Thyroid gland (tissue), 4 donors: ENCODE measurements at places on chromosomes 5 and 9. TPM values are rescaled to one million over a fixed set of nuclear protein-coding genes. Genes with fewer than 3 reads are reported as not detected.
A peak's percentile ranks its signal among the peaks of the same experiment; 100 is the strongest.

Gene GFRA3
- not detected for total RNA-seq

Gene GABRA1
- not detected for total RNA-seq

DNA sequence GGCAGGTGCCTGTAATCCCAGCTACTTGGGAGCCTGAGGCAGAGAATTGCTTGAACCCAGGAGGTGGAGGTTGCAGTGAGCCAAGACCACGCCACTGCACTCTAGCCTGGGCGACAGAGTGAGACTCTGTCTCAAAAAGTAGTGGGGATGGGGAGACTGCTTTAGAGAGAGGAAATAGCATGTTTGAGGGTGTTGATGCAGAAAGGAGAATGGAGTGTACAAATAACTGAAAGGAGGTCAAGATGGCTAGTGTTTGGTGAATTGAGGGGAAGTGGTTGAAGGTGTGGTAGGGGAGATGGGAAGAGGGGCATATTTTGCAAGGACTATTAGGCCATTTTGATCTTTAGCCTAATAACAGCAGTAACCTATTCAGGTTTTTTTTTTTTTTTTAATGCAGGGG is 18.2 kb downstream of the TENT2 start:
- DNase-seq: no peak

DNA sequence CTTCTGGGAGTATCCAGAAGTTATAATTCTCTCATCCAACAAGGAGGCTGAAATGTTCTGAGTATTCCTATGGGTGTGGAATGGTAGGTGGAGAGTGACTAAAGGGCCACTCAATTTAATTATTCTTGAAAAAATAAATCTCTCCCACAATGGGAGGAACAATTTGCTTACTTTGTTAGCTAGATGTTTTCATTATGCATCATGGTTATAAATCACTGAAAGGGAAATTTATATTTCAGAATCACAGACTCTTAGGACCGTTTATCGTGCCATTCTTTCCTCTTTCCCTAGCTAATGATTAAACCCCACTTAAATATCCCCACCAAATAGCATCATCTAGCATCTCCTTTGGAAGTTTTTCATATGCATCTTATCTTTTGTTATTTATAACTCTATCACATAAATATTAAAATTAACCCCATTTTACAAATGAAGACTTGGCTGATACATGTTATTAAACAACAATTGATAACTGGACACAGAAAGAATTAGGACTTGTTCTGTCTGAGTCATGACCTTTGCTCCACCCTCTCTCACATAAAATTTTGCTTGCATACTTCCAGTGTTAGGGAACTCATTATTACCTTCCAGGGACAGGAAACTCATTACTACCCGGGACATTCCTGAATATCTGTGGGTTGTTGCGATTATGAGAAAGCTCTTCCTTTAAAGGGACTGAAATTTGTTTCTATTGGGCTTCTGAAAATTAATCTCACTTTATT is 94.9 kb upstream of the NMUR2 start:
- DNase-seq: no peak

Gene SPINK6
- not detected for total RNA-seq

Gene PDZD2
- 3.4 TPM for total RNA-seq

DNA sequence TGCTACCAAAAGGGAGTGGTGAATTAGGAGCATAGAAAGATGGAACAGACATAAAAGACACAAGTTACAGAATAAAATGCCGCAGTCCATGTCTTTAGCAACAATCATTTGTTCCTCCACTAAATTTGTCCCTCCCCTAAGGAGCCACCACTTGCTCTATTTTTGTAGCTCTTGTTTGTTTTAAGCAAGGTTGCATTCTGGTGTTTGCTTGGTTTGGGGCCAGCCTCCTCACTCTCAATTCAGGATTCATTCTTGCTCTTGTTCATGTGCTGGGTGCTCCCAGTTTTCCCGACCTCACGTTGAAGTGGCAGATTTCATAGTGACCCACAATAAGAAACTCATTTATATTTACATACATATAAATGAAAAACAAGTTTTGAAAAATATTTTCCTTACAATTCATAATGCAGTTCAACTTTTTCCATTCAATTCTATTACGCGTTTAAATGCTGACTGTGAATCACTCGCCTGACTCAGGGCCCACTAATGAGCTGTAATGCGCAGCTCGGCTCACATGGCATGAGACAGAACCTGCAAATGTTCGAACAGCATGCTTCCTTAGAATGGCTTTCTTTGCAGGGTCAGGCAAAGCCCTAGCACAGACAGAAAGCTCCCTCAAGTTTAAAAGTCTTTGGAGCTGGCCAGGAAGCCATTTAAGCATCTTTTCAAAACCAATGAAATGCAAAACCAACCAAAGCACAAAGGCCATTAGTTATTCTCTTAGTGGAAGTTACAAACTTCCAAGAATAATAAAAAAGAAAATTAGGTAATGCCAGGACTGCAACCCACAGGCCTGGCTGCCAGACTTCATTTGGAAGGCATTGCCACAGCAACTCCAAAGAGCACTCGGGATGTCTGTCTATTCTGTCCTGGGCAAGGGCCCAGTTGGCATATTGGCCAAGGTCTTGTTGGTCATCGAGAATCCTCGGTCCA is 41.7 kb downstream of the RETREG1 start:
- peak; percentile 96 for DNase-seq

Gene DBH
- 0.11 TPM for total RNA-seq

- no peak for DNase-seq
These were observed 279.2 kb upstream of the NREP start for GRCh38 chr5:112036206-112036605.

GRCh38 chr5:138875552-138875875 is 379 bp upstream of the LRRTM2 start:
- no peak for DNase-seq

DNA sequence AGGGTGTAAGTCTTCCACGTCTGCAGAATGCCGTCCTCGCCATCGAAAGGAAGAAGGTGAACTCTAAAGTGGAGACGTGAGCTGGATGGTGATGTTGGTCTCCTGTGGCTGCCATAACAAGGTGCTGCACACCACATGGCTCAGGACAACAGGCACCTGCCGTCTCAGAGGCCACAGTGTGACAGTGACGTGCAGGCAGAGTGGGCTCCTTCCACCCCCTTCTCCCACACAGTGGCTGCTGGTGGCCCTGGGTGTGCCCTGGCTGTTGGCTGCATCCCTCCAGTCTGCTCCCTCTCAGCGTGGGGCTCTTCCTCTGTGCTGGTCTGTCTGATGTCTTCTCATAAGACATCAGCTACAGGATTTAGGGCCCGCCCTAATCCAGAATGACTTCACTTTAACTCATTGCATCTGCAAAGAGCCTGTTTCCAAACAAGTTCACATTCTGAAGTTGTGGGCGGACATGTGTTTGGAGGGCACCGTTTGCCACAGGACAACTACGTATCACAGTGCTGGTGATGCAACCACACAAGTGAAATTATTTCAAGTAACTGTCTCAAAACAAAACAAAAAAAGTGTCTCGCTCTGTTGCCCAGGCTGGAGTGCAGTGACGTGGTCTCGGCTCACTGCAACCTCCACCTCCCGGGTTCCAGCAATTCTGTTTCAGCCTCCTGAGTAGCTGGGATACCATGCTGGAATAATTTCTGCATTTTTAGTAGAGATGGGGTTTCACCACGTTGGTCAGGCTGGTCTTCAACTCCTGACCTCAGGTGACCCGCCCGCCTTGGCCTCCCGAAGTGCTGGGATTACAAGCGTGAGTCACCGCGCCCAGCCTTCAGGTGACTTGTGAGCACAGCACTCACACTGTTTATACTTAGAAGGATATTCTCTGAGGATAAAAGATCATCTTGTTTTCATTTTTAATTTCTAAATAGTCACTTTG is 31.2 kb upstream of the CLPTM1L start:
- DNase-seq: peak; percentile 28

- no peak for DNase-seq
These were observed 122.7 kb upstream of the LPAR1 start for GRCh38 chr9:111161015-111161415.

Gene TRMT10B
- total RNA-seq: 7.4 TPM

Gene MEIKIN
- total RNA-seq: not detected

- no peak for DNase-seq
These were observed 51.5 kb downstream of the SHOC1 start for GRCh38 chr9:111743275-111743674.

- DNase-seq: no peak
These were observed 41.3 kb downstream of the HABP4 start for GRCh38 chr9:96491079-96491879.

DNA sequence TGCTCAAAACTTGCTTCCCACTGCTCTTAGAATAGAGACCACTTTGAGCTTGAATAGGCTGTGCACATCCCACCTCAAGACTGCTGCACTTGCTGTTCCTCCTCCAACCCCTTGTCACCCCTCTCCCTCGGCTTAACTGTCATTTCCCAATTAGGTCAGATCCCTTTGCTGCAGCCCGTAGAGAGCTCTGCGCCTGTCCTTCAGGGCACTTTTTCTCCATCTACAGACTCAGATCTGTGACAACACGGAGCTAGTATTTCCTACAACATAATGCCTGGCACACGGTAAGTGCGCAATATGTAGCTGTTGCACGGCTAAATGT is 485 bp upstream of the HABP4 start:
- DNase-seq: no peak

Gene SMIM23
- not detected for total RNA-seq

- DNase-seq: no peak
These were observed 31.5 kb upstream of the SGCD start for GRCh38 chr5:156295431-156295830.

- no peak for DNase-seq
These were observed 231.5 kb downstream of the FANCC start for GRCh38 chr9:95085861-95086563.

DNA sequence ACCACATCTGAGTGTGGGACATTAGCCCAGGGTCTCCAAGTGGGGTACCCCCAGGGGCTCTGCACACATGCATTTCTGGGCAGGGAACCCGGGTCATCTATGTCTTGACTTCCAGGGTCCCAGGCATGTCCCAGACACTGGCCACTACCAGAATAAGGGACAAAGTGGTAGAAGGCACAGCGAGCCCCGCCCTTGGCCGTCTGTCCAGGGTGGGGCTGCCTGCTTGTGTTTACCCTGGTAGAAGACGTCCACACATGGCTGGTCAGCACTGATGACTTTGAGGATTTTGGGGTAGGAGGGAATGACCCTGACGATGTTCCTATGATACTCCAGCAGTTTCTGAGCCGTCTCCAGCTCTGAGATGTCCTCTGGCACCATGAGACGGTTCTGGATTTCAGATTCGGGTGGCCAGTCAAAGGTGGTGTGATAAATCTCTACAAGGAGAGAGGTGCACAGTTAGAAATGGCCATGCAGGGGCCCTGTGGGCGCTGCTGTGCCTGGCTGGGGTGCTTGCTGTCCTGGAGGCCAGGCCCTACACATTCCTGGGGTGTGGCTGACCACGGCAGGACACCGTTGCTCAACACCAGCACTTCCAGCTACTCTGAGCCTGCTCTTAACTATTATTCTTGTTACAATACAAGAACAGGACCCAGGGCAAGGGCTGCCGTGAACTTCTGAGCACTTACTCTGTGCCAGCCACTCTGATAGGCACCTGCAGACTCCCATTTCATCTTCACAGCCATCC is 51.3 kb downstream of the AK8 start:
- peak; percentile 66 for DNase-seq

- DNase-seq: peak; percentile 12
These were observed 73.9 kb downstream of the RORB start for GRCh38 chr9:74570879-74571512.

DNA sequence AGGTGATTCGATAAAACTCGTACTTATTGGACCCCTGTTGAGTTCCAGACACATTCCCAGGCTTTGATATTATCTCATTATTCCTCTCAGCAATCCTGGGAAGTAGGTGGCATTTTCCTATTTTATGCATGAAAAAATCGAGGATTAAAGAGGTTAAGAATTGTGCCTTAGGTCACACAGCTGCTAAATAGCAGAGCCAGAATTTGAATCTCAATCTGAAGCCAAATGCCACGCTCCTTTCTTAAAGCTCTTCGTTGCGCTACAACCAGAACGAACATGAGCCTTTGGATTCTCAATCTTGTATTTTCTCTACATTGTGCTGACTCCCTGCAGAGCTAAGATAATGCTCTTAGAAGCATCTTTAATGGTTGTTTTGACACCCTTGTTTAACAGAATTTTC is 527.8 kb upstream of the TLE4 start:
- no peak for DNase-seq

DNA sequence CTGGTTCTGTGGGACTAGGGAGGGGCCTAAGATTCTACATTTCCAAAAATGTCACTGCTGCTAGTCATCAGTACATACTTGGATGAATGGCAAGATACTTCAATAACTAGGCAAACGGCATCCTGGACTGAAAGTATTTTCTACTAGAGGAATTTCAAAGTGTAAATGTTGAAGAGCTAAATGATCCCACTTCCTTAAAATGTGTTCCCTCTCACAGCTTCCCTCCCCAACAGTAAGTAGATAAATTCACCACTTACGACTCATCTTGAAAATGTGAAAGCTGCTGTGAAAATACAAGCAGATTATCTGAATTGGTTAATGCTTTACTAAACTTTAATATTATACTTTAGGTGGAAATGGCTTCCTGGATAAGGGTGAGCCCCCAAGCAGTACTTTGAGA is 1571.5 kb upstream of the WWC1 start:
- DNase-seq: no peak

DNA sequence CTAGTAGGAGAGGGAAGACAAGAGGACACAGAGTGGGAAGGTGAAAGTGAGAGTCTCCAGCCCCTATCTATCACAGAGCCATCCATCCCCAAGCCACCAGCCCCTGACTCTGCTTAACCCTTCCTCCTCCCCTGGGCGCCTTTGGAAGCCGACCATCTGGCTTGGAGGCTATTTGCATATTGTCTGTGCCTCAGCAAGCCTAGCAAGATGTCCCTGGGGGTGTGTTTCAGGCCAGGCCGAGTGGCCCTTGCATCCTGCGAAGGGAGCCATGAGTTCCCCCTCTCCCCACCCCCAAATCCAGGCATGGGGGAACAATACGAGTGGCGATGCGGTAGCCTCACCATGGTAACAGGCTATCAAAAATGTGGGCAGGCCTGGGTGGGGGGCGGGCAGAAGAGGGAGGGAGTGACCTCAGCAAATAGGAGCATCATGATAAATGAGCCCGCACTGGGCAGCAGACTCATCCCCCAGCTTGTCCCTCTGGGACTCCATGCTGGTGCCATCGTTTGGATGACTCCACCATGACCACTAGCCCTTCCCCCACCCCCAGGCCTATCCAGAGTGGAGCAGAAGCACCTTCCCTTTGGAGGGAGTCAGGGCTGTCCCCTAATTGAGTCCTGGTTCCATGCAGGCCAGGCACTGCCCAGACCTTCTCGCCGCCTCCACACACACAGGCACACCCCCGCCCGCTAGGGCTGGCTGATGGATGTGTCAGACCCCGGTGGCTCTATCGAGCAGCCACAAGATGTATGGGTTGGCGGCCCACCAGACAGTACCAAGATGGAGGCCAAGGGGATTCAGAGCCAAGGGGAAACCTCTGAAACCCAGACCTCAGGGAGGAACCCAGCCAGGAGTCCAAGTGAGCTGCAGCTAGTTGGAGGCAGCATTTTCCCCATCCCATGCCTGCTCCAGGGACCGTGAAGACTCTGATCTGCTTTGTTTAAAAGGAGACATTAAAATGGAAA is 14.6 kb downstream of the URM1 start:
- no peak for DNase-seq

DNA sequence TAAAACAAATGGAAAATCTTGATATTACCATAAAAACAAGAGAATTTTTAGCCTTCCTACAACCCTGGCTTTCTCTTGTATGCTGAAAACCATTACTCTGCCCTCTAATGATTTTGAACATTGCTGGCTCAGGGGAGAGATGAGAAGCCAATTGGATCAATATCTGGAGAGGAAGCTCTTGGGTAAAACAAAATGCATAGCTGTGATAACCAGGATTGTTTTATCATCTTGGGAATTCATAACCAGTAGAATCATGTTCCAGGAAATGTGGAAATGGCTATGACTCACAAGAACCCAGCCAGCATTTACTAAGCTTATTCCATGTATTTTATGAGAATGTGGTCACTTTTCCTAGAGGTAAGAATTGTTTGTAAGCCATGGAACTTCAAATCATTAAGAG is 51.1 kb upstream of the CTNND2 start:
- DNase-seq: no peak

Gene PDGFRB
- total RNA-seq: 108 TPM

Gene SLC6A19
- total RNA-seq: not detected
